ENCODE measurements at places on chromosomes 13 and 19.

DNA sequence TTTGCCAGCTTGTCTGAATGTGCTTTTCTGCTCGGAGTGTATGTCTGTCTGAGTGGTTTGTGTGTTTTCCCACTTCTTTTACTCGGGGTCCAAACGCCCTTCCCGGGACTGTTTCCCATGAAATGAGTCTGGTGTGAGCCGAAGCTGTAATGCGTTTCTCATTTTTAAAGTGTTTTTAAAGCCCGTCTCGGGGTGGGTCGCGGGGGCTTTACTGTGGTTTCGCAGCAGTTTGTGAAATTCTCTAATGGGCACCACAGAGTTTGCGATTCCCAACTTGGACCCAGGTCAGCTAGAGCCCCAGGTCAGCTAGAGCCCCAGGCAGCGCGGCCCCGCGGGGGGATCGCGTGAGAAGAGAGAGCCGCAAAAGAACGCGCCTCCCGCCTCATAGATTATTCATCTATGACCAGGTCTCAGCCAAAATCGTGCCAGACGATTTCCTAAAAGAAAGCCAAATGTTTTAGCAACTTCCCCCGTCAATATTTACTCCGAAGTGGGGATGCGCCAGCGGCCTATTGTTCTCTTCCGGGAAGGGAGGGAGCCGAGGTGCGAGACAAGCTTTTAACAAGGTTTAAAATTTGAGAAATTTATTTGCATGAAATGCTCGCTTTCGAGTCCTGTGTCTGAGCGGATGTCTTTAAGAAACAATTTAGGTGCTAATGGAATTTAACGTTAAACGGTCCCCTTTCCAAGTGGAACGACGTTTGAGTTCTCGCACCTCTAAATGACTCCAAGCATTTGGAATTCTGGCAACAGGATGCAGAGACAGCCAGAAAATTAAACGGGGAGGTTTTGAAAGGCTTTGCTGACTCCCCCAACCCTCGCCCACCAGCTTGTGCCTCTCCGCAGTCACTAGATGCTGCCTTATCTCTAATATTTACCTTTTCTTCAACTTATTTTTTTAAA, 2.2 kb downstream of the ZIC2 start:
- H3K4me3 ChIP-seq: peak overlapping the region; percentile 5
- peak overlapping the region; percentile 84 for H3K27ac ChIP-seq
- peaks cover 6% of the 10 kb centered on the region for H3K36me3 ChIP-seq
- no peak for DNase-seq

DNA sequence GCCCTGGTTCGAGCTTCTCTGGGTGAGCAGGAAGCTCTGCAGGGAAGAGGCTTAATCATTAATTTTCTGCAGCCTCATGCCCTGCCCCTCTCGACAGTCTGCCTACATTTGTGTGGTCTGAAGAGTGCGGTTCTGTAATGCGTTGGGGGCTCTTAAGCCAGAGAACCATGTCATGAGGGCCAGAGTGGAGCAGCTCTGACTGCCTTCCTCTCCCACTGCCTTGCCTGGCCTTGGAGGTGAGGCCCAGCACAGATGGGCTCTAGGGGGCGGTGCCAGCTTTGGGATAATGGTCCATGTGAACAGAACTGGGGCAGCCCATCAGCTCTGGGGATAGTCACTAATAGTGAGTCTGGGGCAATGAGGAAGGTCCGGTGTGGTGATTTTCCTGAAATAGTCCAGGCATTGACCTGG, 5.7 kb downstream of the FGF9 start:
- H3K4me1 ChIP-seq: peaks cover 17% of the 10 kb centered on the region
- no peak overlapping the region for H3K4me3 ChIP-seq
- H3K27ac ChIP-seq: no peak overlapping the region
- no peak for DNase-seq
- H3K27me3 ChIP-seq: peaks cover 64% of the 10 kb centered on the region

- H3K27ac ChIP-seq: no peak overlapping the region
- no peaks in the 10 kb centered on the region for H3K36me3 ChIP-seq
- no peak for DNase-seq
- peaks cover 6% of the 10 kb centered on the region for H3K4me1 ChIP-seq
These were observed 51.2 kb downstream of the COLGALT1 start for GRCh38 chr19:17606590-17607185.

GRCh38 chr13:78103936-78104335, 185.3 kb upstream of the EDNRB start:
- no peak overlapping the region for H3K27ac ChIP-seq
- no peak for DNase-seq
- no peaks in the 10 kb centered on the region for H3K36me3 ChIP-seq
- H3K27me3 ChIP-seq: no peaks in the 10 kb centered on the region
- H3K4me3 ChIP-seq: no peak overlapping the region

DNA sequence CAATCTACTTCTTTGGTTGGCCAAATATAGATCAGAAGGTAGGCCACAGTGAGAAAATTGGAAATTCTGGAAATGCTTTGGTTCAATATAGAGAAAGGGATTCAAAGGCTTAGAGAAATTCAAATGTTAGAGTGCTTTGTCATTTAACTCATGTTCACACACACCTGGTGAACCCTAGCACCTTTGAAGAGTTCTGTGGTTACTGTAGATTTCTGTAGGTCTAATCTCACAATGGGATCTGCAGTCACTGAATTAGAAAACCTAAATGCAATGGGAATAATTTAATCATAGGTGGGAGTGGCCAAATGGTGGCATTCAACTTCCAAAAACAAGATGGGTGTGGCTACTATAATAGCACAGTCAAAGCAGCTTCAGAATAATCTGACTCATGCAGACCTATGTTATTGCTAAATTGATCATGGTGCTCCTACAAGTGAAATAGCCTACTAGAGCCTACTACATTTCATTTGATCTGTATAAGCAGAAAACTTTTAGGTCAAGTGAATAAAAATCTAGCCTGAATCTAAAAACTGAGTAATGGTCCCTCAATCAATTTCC, 1152.9 kb downstream of the PCDH9 start:
- H3K4me3 ChIP-seq: no peak overlapping the region
- DNase-seq: no peak
- H3K36me3 ChIP-seq: no peaks in the 10 kb centered on the region
- H3K27me3 ChIP-seq: no peaks in the 10 kb centered on the region

DNA sequence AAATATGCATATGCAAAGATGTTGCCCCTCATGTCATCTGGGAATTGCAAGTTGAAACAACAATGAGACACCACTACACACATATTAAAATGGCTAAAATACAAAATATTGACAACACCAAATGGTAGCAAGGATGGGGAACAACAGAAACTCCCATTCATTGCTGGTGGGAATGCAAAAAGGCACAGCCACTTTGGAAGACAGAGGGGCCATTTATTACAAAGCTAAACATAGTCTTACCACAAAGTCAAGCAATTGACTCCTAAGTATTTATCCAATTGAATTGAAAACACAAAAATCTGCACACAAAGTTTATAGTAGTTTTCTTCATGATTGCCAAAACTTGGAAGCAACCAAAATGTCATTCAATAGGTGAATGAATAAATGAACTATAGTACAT, 6.1 kb upstream of the SERPINE3 start:
- H3K27me3 ChIP-seq: peaks cover 13% of the 10 kb centered on the region
- no peak for DNase-seq
- no peak overlapping the region for H3K4me3 ChIP-seq
- no peak overlapping the region for H3K27ac ChIP-seq
- peaks cover 18% of the 10 kb centered on the region for H3K4me1 ChIP-seq
- H3K36me3 ChIP-seq: no peaks in the 10 kb centered on the region

DNA sequence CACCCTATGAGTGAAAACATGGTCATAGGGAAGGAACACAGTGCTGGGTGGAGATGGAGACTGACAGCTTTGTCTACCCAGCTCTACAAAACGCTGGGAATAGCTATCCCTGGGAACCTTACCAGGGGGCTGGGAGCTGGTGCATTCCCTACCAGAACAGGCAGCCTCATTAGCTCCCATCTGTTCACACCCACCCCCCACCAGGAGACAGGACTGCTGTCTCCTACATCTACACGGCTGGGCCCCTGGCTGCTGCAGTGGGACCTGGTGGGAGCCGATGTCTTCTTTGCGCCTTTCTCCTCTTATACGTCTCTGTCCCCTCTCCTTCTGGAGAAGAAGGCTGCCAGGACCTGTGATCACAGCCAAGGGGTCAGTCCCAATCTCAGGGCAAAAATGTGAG, 90.8 kb downstream of the UQCRFS1 start:
- no peaks in the 10 kb centered on the region for H3K36me3 ChIP-seq
- no peaks in the 10 kb centered on the region for H3K27me3 ChIP-seq
- no peak overlapping the region for H3K27ac ChIP-seq
- H3K4me3 ChIP-seq: no peak overlapping the region

GRCh38 chr13:94620286-94620896, 18.7 kb downstream of the GPR180 start:
- H3K36me3 ChIP-seq: peaks cover 24% of the 10 kb centered on the region
- H3K4me3 ChIP-seq: no peak overlapping the region
- H3K4me1 ChIP-seq: peaks cover 9% of the 10 kb centered on the region
- H3K27ac ChIP-seq: no peak overlapping the region
- DNase-seq: no peak
- H3K27me3 ChIP-seq: no peaks in the 10 kb centered on the region

DNA sequence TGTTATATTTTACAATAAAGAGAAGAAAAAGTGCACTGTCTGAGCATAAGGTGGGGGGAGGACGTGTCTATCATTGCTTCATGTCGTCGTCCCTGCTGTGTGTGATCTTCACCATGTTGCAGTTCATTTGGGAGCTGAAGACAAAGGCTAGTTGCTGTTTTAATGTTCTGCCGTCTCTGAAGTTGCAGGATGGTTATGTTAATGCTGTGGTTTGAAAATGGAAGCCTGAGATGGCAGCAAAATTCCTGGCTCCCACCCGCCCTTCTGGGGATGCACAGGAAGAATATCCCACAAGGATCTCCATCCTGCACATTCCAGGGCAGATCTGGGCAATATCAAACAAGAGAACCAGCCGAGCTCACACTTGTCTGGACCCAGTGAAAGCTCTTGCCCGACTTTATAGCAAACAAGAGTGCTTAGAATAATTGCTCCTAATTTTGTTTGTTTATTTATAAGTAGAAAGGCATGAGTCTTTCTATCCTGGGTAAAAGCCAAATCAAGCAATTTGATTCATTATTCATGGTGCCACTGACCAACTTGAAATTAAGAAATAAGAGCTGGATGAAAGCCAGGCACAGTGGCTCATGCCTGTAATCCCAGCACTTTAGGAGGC, 110.3 kb upstream of the ABCC4 start:
- H3K27me3 ChIP-seq: peaks cover 2% of the 10 kb centered on the region
- H3K4me1 ChIP-seq: no peaks in the 10 kb centered on the region
- no peak overlapping the region for H3K4me3 ChIP-seq
- H3K27ac ChIP-seq: no peak overlapping the region
- DNase-seq: no peak
- no peaks in the 10 kb centered on the region for H3K36me3 ChIP-seq

DNA sequence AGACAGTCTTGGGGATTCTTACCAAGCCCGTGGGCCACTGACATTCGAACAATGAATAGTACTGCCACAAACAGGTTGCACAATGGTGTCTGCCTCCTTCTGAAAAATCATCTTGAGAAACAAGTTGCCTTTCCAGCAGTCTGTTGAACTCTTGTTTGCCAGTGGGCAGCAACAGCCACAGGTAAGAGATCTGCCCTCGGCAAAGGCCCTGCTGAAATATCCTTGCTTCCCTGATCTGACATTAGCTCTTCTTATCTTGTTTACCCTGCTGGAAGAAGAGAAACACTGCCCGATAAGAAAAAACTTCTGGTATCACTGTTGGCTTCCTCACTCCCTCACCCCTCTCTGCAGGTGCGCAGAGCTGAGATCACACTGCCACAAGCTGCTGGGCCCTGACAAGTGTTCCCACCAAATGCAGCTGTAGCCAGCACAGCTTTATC, 2.0 kb downstream of the DOCK9 start:
- no peaks in the 10 kb centered on the region for H3K27me3 ChIP-seq
- H3K36me3 ChIP-seq: no peaks in the 10 kb centered on the region
- DNase-seq: no peak
- no peak overlapping the region for H3K4me3 ChIP-seq
- H3K4me1 ChIP-seq: peaks cover 23% of the 10 kb centered on the region

- no peak for DNase-seq
- peaks cover 15% of the 10 kb centered on the region for H3K4me1 ChIP-seq
- H3K27ac ChIP-seq: no peak overlapping the region
- H3K27me3 ChIP-seq: no peaks in the 10 kb centered on the region
- H3K4me3 ChIP-seq: no peak overlapping the region
- H3K36me3 ChIP-seq: no peaks in the 10 kb centered on the region
These were observed 19.0 kb upstream of the N4BP2L1 start for GRCh38 chr13:32446773-32447465.

DNA sequence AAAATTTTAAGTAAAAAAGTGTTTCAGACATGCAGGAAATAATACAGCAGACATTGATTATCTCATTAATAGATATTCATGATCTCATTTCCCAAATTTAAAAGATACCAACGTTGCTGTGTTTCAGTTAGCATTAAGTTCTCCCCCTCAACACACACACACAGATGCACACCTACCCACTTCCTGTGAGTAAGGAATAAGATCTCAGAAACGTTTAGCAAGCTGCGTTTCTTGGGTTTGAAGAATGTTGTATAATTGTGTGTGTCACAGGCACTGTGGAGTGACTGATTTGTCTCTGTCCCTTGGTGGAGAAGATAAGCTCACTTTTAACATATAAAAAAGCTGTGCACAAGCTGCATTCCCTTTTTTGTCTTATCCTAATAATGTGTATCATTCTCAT, 196.8 kb downstream of the PDS5B start:
- H3K4me3 ChIP-seq: peak overlapping the region; percentile 52
- peaks cover 32% of the 10 kb centered on the region for H3K36me3 ChIP-seq
- no peaks in the 10 kb centered on the region for H3K27me3 ChIP-seq
- peak overlapping the region; percentile 60 for H3K27ac ChIP-seq
- H3K4me1 ChIP-seq: peaks cover 27% of the 10 kb centered on the region
- peak; percentile 28 for DNase-seq

Data from T-helper 2 cell treated with Interferon-gamma antibody and Interleukin-4, amounts not matched to agents 5 μg/mL and 100 μg/mL, for 36 hours (primary cell).